ENCODE measurements at places on chromosomes 2 and 18.

DNA sequence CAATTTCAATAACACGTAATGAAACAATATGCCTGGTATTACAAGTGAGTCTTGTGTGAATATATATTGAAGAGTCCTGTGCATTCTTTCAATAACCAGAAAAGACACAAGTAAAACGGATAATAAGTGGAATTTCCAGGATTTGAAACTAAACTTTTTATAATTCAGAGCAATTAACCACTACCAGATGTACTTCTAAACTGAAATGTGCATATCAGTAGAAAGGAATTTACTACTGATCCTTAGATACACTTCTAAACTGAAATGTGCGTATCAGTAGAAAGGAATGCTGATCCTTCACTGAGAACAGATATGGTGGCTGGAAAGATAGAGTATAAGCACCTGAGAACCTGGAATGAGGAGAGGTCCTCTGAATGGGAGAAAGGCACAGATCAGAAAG lies 470.9 kb upstream of the SPHKAP start:
- no peak for DNase-seq

- no peak for DNase-seq
Observed at GRCh38 chr2:3704692-3705091, 1.3 kb downstream of the DCDC2C start.

- no peak for DNase-seq
Observed at GRCh38 chr2:237668440-237668839, 41.1 kb downstream of the LRRFIP1 start.

- no peak for DNase-seq
Observed at GRCh38 chr2:192669505-192670091, 474.9 kb upstream of the TMEFF2 start.

DNA sequence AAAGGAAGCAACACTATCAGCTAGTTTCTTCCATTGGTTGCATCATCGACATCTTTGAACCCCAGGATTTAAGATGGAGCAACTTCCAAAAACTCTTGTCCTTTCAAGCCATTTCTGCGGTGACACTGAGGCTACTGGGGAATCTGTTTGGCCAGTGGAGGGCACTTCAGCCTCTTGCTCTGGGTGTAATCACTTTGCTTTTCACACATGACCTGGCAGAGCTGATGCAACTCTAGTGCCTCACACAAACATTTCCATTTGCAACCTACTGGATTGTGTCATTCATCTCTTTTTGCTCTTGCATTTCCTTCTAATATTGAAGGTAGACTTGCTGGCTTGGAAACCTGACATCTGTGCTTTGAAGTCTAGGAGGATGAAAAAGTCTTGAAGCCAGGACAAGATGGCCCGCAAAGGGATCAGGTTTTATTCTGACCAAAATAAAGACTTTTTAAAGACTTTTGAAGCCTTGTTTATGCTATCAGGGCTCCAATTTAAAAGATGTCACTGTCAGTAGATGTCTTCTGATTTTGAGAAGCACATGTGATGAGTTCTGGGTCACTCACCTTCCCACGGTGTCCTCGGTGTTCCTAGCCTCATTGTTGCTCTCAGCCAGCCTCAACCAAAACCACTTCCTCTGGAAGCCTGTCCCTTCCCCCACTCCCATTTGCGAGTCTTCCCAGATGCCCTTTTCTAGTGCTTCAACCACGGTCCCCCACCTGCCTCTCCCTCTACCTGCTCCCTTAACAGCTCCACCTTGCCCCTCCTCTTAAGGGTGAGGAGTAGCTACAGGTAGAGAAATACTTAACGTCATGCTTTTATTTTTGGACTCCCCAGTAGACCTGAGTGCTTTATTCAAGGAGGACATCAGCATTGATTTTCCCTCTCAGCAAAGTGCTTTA lies 69.7 kb upstream of the KCNE4 start:
- DNase-seq, result no peak

DNA sequence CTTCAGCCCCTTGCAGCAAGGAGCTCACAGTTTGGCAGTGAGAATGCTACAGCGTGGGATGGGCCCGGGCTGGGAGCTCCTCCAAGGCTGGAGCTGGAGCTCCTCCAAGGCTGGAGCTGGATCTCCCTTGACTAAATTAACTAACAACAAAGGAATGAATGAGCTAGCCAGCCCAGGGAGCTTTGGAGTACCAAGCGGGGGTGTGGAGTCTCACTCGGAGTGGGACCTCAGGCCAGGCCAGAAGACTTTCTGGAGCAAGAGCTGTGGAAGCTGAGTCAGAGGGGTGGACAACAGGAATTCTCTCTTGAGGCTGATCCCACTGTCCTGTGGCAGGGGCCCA lies 244.7 kb upstream of the HS6ST1 start:
- no peak for DNase-seq

DNA sequence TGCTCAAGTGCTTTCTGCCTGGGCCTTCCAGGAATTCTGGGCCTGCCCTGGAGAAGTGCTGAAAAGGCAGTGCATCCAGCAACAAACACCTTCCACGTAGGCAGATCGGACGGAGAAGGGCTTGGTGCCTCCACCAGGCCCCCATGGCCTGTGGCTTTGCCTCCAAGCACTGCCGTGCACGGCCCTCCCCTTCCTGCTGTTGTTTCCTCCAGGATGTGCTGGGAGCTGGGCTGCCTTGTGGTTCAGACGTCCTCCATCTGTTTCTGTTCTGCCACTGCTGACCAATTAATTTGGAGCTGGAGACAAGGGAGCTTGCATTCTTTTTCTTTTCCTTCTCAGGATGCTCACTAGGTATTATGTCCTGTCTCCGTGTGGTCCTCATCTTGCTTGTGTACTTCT lies 197.0 kb downstream of the HRH4 start:
- no peak for DNase-seq

GRCh38 chr2:185373229-185373628 lies 365.4 kb upstream of the FSIP2 start:
- no peak for DNase-seq

DNA sequence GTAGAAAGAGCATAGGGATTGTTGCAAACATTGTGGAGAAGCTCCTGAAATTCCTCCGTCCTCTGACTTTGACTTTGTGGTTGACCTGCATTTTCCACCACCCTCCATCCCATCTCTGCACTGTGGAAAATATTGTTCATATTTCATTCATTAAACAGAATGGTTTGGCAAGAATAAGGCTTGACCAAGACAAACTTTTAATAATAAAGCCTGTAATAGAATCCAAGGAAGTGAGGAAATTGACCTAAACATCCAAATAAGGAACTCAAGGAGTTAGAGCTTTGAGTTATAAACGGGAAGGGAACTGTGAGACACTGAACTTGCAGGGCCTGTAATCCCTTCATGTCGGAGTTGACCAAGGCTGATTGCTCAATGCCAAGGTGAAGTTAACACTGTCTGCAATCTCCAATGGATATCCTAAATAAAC lies 115.2 kb downstream of the GFPT1 start:
- no peak for DNase-seq

GRCh38 chr2:111054791-111055691 lies 65.7 kb upstream of the BCL2L11 start:
- DNase-seq, result no peak

DNA sequence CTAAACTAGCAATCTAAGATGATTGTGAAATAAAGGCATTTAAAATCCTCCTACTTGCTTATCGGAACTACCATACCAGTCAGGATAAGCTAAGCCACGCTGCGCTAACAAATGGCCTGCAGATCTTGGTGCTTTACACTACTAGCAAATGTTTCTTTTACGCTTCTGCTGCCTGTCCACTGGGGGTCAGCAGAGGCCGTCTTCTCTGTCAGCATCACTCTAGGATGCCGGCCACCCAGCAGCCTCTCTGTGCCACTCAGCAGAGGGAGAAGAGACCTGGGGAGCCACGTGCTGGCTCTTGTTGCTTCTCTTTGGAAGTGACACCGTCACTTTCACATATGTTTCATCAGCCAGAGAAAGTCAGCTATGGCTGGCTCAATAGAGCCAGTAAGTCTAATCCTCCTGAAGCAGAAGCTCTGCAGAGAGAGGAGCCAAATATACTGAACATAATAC lies 36.6 kb downstream of the COPS8 start:
- DNase-seq, result no peak

GRCh38 chr18:5462227-5462626 lies 81.6 kb downstream of the EPB41L3 start:
- DNase-seq, result no peak

DNA sequence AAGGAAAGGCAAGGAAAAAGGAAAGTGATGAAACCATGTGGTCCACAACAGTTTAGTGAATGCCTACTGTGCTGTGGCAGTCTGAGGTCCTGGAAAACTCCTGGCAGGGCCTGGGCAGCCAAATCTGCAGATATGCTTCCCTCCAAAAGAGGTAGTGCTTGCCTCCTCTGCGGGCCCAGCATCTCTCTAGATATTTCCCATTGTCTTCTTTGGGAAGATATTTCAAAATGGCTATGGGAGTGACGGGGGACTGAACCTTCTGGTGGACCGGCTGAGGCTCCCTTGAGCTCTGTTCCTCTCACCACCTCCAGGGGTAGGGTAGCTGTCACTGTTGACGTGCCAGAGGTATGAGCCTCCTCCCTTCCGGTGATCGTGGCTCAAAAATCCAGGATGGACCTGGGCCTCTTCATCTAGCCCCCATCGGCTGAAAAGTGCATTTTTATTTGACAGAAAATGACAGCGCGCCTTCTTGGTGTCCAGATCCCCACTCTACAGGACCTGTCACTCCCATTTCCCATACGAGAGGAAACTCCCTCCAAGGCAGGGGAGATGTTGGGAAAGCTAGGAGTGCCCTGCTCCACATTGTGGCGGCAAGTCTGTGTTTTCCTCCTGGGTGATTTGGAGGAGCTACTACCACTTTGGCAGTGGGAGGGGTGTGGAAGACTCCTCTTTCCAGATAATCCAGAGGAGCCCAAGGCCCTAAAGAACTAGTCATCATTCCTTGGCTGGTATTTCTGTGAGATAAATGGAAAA lies 9.4 kb upstream of the PAX3 start:
- no peak for DNase-seq

GRCh38 chr2:10302479-10303180 lies at the start of gene HPCAL1:
TSS of gene HPCAL1 (plus strand) at chr2:10302904. CDS start at chr2:10419758, 116,854 bp downstream.
- DNase-seq, result peak; percentile 49

GRCh38 chr2:145655165-145655765 lies 1135.3 kb upstream of the ZEB2 start:
- no peak for DNase-seq

GRCh38 chr2:24307961-24308360 lies 52.4 kb downstream of the ITSN2 start:
- DNase-seq, result no peak

- no peak for DNase-seq
Observed at GRCh38 chr2:143279672-143280071, 150.5 kb downstream of the ARHGAP15 start.

GRCh38 chr2:210399440-210400041 lies 77.0 kb downstream of the LANCL1 start:
- DNase-seq, result no peak

DNA sequence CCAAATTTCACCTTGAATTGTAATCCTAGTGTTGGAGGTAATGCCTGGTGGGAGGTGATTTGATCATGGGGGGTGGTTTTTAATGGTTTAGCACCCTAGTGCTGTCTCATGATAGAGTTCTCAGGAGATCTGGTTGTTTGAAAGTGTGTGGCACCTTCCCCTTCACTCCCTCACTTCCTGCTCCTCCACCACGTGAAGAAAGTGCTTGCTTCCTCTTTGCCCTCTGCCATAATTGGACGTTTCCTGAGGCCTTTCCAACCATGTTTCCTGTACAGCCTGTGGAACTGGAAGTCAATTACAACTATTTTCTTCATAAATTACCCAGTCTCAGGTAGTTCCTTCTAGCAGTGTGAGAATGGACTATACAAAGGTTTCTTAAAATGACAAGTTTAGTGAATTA lies 251.8 kb upstream of the NETO1 start:
- DNase-seq, result no peak

- DNase-seq, result no peak
Observed at GRCh38 chr2:85278361-85278760, 49.4 kb downstream of the TGOLN2 start.

DNA sequence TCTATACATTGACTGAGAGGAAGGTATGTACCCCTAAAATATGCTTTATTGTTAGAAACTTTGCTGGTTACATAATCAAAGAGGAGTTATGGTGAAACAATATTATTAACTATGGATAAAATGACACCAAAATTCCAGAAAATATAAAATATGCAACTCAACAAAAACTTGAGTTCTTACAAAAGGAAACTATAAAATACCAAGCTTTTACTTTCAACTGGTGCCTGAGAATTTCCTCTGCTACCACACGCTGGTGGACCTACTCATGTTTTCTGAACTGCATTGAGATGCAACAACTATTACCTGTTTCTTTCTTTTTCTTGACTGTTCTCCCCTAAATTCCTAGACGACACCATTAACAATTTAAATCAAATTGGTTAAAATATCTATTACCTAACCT lies 8.2 kb upstream of the NFE2L2 start:
- no peak for DNase-seq

- no peak for DNase-seq
Observed at GRCh38 chr2:166179201-166179600, 51.4 kb upstream of the SCN1A start.

GRCh38 chr2:163664610-163665009 lies 71.2 kb downstream of the FIGN start:
- no peak for DNase-seq

DNA sequence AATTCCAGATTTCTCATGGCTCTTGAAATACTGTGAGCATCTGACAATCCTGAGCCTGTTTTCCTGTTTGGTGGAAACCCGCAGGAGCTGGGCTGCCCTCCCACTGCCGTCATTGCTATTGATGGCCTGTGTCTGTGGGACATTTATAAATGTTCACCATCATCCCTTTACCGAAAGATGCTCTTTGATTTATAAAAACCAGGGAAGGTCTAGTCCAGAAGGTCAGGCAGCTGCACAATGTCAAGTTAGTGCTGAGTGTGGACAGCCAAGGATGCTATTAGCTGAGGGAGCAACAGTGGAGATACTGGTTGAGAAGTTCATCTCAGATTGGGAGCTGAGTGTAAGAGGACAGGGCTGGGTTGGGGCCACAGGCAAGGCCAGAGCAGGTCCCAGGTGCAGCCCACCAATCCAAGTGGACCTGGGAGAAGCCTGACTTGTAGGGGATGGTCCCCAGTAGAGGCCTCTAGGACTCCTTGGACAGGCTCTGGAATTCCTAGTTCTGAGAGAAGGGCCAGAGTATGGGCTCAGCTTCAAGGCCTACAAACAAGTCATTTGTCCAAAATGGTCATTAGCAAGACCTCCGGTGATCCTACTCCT lies 55.1 kb downstream of the COPS8 start:
- DNase-seq, result no peak

GRCh38 chr2:145751629-145752028 lies 1231.7 kb upstream of the ZEB2 start:
- DNase-seq, result no peak

GRCh38 chr2:96470636-96471035 lies 34.5 kb downstream of the NEURL3 start:
- DNase-seq, result no peak

DNA sequence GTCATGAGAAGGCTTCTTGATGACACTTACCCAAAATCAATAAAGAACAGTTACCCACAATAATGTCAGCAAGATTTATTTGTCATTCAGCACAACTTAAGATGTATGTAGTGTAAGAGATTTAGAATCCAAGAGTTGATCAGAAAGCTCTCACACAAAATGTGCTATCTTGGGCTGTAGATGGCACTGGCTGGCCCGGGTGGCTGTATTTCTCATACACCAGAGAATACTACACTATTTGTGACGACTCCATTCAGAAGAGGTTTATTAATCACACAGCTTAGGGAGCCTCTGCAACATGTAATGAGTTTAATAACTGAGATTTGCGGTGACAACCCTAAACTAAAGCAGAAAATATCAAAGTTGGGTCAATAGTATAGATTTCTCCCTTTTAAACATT lies 530.4 kb upstream of the KLHL29 start:
- no peak for DNase-seq
